Substantia nigra (tissue), 51 donors: ENCODE measurements at places on chromosomes 2 and 18.

DNA sequence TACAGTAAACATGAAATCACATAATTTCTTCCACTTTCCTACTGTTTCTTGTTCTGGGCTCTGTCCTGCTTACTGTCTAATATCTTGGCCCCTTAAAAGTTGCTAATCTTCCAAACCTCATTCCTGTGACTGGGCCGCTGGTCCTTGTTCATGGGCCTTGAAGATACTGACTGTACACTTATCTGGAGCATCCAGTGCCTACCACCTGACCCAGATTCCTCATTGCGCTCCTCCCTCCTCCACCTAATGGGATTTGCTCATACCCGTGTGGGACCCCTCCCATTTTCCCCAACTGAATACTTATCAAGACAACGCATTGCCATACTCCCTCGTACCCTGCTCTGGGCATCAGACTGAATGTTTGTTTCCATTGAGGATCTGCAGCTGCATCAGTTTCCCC, 6.1 kb upstream of the IL37 start:
- DNase-seq = no peak

DNA sequence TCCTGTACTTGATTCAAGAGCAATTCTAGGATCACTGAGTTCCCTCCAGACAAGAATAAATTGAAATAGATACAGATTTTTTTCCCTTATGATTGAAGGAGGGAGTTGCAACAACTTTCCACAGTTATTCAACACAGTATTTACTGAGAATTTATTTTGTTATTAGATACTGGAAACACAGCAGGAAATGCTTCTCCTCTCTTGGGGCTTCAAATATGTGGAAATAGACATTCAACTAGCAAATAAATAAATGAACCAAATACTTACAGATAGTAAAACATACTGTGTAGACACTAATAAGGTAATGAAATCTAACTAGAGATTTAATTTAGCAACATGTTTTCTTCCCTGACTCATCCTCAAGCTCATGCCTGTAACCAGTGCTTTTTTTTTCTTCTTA, 169.2 kb downstream of the LNPK start:
- no peak for DNase-seq

DNA sequence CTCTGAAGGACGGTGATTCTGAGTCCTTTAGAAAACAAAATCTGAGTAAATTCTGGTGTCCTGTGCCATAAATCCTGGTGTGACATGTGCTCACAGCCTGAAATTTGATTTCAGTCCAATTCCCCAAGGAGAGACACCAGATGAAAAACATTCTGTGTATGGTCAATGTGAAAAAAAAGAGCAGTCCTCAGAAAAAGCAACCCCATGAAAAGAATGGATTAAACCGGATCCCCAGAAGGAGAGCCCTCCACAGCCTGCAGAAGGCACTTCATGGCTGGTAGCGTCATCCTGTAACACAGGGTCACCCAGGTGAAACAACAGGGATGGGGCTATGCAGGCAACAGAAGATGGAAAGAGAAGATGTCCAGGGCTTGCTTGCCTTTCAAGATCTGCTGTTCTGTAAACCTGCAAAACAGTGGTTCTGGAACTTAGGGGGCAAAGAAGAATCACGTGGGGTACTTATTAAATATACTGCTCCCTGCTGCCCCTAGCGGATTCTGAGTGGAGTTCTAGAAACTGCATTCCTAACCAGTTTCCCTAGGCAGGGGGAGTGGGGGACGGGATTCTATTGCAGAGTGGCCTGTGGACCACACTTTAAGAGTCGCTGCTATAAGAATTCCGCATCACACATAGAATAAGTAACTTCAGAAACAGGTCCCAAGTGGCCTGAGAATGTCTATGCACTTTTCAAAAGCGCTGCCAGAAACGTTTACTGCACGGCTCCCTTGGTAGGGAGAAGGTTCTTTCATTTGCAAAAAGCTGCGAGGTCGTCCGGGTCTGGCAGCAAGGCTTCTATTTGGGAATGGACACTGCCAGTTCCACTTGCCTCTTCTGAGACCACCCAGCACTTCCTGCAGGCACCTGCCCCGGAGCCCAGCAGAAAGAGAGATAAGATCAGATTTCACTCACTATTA, 118.9 kb upstream of the ARL5A start:
- no peak for DNase-seq

- DNase-seq = no peak
Measured at GRCh38 chr2:152626911-152627339, 90.3 kb downstream of the PRPF40A start.

DNA sequence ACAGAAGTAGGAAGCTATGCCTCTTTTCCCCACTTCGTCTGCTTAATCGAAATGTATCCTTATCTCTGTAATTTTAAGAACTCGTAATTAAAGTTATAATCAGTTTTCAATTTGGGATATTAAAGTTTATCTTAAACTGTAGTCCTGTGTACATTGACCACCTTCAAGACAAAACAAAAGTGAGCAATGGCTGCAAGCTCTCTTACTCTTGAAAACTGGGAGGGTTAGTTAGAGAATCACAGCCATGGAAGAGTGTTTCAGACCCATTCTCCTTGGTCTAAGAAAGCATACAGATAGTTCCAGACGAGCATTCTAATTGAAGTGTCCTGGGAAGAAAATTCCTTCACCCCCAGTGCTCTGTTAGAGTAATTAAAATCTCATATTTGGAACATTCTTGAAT, 2.0 kb downstream of the KCMF1 start:
- no peak for DNase-seq

DNA sequence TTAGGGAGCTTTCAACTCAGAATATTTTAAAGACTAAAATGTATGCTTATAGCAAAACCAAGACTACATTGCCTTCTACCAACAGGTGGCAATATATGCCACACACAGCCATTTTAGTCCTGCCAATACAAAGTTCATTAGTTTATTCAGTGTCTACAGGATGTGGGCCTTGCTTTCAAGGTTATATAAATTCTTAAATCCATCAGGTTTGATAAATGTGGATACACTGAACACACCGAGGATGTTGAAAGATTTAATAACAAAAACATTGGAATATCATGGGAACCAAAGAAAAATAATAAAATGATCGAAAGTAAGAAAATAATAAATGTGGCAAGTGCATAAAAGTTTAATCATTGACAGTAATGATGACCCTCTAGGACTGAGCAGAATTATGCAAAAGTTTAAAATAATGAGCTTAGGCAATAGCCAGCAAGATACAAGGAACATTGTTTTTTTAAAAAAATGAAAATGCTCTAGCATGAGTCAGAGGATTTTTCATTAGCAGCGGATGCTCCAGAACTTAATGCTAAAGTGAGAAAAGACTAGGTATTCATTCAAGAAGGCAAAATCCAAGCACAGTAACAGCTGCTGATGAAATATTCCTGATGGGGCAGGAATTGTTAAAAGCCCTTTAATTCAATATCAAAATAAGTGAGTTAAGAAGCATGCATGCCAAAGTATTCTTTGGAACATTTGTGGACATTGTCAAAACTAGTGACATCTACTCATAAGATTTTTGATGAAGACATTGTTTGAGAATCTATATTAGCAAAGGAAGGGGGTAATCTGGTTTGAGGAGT, 14.2 kb downstream of the SCN9A start:
- DNase-seq = no peak

DNA sequence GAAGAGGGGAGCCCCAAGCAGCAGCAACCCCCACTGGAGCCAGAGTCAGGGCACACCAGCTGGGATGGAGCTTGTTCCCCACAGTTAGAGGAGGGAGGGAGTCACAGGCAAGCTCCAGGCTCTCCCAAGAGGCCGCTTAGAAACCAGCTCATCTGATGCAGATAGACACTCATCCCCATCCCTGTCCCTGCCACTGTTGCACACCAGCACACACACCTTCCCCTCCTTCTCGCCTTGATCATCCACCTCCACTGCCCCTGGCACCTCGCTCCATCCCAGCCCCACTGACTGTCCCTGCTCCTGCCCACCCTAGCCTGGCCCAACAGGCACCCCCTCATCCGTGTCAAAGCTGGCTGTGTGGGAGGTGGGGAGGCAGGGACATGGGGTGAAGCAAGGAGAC, 1.5 kb upstream of the RUFY4 start:
- DNase-seq = no peak

- no peak for DNase-seq
Measured at GRCh38 chr2:155663265-155663664, 669.3 kb downstream of the NR4A2 start.

DNA sequence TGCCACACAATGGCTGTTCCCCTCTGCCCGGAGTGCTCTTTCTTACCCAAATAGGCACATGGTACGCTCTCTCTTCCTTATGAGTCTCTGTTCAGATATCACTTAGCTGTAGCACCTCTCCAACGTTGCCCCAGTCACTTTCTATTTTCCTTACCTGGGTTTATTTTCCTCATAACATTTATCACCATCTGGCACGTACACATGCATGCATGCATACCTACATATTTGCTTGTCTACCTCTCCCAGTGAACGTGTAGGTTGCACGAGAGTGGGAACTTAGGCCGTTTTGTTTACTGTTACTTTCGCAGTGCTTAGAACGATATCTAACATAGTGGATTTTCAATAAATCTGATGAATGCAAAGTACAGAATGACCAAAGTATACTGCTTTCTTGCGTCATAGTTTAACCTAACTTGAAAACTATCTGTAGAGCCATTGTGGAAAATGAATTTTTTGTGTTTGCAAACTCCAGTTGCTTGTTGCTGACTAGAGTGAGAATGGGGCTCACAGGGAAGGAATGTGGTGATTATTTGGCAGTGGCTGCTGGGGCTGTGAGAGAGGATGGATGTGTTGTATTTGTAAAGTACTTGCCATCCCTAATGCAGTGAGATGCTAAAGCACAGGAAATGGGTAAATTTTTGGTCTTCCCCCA, 47.1 kb downstream of the ACSL3 start:
- DNase-seq = no peak

GRCh38 chr2:208541989-208542464, 135.4 kb downstream of the PTH2R start:
- DNase-seq = no peak

DNA sequence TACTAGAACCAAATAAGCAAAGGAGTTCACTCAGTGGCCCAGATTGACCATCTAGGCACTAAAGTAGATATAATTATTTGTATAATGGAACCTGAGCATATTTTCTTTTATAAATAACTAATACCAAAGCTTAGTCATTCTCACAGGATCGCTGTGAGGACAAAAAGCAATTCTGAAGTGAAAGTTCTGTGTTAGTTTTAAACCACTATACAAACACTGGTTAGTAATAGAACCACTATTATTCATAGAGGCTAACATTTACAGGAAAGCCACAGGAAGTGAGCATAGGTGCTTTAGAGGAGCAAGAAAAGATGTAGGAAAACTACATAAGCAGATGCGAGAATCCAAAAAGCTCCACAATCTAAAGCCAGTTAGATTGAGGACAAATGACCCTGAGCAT, 364.7 kb downstream of the XIRP2 start:
- no peak for DNase-seq

DNA sequence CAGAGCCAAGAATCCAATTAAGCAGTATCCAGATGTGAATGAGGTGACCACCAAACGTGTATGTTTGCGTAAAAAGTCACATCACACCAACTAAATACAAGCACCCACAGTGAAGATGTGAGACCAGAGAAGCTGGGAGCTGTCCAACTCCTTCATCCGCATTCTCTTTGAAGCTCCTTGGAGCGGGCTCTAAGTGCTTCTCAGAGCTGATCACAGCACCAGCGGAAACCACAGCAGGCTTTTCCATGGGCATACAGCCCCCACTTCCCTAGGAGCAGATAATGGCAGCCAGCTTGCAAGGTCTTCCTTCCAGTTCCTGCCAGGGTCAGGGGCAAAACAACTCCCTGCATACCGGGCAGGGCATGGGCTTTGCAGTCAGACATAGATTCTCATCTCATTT, 36.4 kb downstream of the REEP1 start:
- DNase-seq = no peak
